ENCODE measurements at places on chromosomes 1 and 21. TPM values are rescaled to one million over a fixed set of nuclear protein-coding genes. Genes with fewer than 3 reads are reported as not detected.

ACTL8 gene
- not detected for polyA plus RNA-seq

FHAD1 gene
- 0.30 TPM for polyA plus RNA-seq

DIRAS3 gene
- 1.4 TPM for polyA plus RNA-seq

C1orf226 gene
- polyA plus RNA-seq = 1.1 TPM

ADORA3 gene
- polyA plus RNA-seq = 2.6 TPM

LCE1C gene
- not detected for polyA plus RNA-seq

ELF3 gene
- polyA plus RNA-seq = 16.5 TPM

TRMT1L gene
- 4.1 TPM for polyA plus RNA-seq
